T1000 (cell line): ENCODE measurements at places on chromosomes 1 and 21.

- DNase-seq, result no peak
Measured at GRCh38 chr1:83760226-83761021, 238.5 kb downstream of the TTLL7 start.

DNA sequence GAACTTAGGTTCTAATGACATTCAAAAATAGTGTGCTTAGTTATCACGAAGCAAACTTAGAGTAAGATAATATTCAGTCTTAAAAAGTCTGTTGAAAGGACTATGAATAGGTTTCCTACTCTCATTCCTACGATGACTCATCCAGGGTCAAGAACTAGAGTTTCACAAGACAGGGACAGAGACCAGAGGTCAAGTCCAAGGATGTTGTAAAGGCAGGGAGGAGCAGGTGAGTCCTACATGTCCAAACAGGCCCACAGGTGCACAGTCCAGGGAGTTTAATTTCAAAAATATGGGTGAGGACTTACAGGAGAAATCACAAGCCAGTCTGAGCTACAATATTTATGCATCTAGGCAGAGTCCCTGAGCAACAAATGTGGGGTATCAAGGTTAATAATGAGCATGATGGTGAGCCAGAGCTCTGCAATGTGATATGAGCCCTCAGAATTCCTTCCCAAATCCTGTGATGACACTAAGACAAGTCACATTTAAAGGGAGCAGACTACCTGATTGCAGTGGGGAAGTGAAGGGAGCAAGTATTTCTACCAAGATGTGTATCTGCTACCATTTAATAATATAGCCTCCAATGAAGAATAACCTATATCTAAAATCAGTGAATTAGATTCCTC, 100.0 kb upstream of the NRIP1 start:
- DNase-seq, result no peak

- peak; percentile 62 for DNase-seq
Measured at GRCh38 chr1:241706967-241707366, 54.9 kb downstream of the WDR64 start.

- DNase-seq, result no peak
Measured at GRCh38 chr1:235022341-235022980, 106.2 kb downstream of the TOMM20 start.

GRCh38 chr1:17686258-17686657, 68.9 kb upstream of the ACTL8 start:
- no peak for DNase-seq
